Activated CD4-positive, alpha-beta memory T cell treated with anti-CD3 and anti-CD28 coated beads for 36 hours (primary cell): ENCODE measurements at places on chromosomes 1 and 21.

DNA sequence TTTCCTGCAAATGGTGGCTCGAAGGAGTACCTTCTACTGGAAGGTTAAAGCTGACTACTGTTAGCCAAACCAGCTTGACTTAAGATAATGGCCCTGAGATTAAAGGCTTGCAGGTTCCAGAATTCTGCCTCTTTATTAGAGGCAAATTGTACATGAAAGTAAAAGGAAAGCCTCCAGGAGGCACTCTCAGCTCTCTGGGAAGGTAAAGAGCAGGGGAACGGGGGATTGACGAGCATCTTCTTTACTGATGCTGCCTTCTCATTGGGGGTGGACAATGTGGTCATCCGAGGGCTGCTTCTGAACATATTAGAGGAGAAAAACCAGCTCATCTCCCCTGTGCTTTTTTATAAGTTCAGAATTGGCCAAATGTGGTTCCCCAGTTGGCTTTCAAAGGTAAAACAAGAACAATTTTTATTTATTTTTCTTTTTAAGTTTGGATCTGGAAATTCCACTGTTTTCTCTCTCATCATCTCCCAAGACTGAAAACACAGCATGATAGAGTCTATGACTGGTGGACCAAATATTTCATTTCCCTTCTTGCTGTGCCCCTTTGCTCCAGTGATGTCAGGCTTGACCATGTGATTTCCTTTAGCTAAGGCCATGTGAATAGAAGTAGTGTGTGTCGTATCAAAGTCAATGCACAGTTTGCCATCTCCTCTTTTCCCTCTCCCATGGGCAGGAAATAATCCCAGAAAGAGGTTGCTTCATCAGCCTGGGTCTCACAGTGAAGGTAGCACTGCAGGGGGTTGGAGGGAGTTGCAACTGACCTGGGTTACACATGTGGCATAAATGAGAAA lies 292.7 kb downstream of the PRDM2 start:
- no peak for DNase-seq

DNA sequence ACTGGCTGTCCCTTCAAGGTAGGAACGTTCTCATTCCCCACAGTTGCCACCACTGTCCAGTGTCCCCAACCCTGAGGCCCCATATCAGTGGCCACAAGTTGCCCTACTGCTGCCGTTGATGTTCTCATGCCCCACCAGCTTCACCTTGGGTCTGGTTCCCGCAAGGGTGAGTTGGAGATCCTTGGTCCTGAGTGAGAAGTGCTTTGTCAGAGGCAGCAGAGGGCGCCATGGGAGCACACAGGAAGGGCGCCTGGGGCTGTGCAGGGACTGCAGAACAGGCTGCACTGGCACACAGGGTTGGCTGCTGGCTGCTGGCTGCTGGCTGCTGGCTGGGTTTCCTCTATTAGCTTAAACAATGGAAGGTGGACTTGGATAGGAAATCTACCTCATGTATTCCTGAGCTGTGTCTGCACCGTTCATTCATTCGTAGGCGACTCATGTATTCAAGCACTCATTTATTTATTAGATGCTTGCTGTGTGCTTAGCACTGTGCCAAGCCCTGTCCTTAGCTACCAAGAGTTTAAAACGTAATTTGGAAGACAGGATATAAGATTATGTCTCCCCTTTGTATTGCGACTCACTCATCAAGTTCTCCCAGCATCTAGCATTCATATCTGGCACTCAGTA lies 2.1 kb upstream of the S100A9 start:
- DNase-seq = peak; percentile 61

DNA sequence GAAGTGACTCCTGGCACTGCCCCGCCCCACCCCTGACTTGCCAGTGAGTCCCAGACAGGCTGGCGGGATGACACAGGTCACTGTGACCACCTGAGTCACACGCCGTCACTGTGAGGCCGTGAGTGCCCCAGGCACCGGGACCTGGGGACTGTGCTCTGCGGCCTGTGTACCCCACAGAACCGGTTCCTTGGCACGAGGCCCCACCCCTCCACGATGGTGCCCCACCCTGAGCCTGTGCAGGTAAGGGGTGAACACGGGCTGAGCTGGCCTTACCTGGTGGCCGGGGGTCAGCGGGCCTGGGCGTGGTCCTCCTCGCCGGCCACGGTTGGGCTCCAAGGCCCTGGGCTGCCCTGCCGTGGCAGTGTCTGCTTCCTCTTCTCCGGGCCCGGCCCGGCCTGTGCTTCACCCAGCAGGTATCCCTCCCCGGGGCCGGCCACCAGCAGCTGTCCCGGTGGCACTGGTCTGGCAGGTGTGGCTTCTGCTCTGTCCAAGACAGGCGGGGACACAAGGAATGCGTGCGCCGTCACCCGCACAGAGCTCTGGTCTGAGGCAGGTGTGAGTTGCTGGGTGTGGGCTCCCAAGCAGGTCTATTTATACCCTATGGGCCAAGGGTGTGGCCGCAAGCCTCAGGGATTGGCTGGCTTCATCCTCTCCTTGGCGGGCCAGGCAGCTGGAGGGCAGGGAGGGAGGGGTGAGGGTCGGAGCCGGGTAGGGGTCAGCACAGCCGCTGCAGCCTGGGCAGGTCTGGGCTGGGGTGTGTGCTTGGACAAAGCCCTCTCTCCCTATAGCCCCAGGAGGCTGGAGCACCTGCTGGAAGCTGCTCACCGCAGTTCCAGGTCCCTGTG lies at the start of gene RNF223:
TSS of gene RNF223 (minus strand) at position 564 of the 845 bp plus-strand sequence. CDS start 1,740 bp downstream, outside the sequence.
- no peak for DNase-seq

DNA sequence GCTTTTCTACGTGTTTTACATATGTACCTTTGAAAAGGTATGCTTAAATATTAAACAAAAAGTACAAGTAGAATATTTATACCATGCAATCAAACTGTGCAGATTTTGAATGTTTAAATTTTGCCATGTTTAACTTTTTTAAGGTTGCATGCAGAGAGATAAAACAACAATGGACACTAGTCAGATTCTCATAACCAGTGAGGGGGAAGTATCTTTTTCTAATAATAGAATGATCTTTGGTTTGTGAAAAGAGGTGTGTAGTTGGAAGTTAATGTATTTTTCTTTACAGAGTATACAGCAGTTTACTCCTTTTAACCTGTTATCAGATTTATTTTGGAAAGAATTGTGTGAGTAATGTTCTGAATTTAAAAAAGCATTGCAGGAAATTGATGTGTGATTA lies 27.1 kb downstream of the POU2F1 start:
- DNase-seq = no peak

DNA sequence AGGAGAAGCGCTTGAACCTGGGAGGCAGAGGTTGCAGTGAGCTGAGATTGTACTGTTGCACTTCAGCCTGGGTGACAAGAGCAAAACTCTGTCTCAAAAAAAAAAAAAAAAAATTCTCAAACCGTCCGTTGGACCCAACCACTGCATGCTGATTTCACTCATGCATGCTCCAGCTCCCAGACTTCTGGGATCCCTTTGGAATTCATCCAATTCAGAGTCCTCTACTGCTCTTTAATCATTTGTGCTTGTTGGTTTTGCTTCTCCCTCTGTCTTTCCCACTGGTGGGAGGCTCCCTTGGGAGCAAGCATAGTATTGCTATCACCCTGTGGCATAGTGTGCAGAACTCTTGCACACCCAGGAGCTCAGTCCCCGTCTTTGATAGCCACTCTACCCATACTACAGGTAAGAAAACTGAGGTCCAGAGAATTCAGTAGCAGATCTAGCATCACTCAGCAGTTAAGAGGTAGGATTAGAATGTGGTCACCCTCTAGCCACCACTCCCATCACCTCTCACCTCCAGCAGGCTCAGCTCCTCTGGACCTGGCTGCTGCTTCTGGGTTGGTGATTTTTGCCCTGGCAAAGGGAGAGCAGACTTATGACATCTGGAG lies 3.1 kb upstream of the LMNA start:
- DNase-seq = no peak

- no peak for DNase-seq
These were observed 6.7 kb upstream of the PYHIN1 start for GRCh38 chr1:158924677-158925076.

GRCh38 chr1:46617833-46618232 lies 1.2 kb upstream of the MOB3C start:
- DNase-seq = no peak

GRCh38 chr1:12485231-12486058 lies 132.6 kb downstream of the DHRS3 start:
- DNase-seq = no peak

DNA sequence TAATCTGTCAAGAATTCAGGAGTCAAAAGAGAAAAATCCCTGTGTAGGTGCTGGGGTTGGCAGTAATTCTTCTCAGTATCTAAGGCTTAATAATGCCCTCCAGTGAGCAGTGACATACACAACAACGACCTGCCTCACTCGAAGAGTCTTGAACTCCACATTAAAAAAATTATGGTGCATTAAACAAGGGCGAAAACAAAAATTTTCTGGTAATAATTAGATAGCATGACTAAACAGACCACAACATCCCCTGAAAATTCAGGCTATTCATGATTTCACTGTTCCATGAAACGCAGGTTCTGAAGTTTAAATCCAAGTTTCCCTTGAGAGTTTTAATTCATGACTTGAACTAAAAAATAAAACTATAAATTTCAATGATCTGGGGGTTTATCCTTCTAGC lies 5.1 kb downstream of the SRSF4 start:
- DNase-seq = no peak

- DNase-seq = no peak
These were observed 1.3 kb upstream of the DOCK7 start for GRCh38 chr1:62689524-62689923.

DNA sequence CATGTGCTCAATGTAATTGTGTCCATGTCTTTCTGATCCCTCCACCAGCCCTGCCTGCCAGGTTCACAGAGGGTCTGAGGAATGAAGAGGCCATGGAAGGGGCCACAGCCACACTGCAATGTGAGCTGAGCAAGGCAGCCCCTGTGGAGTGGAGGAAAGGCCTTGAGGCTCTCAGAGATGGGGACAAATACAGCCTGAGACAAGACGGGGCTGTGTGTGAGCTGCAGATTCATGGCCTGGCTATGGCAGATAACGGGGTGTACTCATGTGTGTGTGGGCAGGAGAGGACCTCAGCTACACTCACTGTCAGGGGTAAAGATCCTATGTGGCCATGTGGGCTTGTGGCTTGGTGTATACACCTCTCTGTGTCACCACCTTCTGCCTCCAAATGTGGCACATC lies 91.4 kb downstream of the OBSCN start:
- DNase-seq = no peak

GRCh38 chr1:14003552-14003951 lies 303.6 kb downstream of the PRDM2 start:
- no peak for DNase-seq

- peak; percentile 69 for DNase-seq
These were observed 26.2 kb upstream of the SLAMF1 start for GRCh38 chr1:160672789-160673695.

- DNase-seq = no peak
These were observed 84.5 kb upstream of the GCLM start for GRCh38 chr1:93993731-93994130.

DNA sequence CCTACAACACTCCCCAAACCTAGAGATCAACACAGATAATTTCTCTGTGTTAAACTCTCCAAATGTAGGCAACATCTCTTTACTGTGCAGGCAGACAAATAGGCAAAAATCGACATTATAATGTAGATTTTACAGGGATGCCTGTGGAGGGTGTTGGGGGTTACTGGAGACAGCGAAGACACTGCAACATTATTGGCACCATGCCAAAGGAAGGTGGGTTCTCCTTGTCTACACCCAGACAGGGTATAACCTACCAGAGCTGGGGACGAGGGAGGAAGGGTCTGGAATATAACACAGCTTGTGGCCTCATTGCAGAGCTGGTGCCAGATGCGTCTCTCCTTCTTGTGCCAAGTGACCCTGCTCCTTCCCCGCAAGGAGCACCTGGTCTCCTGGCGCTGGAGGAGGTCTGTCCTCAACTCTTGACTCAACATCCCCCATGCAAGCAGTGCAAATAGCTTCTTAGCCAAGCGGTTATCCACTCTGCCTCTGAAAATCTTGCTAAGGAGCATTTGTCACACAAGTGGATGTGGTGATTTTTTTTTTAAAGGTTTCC lies 404.0 kb downstream of the PRDM2 start:
- no peak for DNase-seq

DNA sequence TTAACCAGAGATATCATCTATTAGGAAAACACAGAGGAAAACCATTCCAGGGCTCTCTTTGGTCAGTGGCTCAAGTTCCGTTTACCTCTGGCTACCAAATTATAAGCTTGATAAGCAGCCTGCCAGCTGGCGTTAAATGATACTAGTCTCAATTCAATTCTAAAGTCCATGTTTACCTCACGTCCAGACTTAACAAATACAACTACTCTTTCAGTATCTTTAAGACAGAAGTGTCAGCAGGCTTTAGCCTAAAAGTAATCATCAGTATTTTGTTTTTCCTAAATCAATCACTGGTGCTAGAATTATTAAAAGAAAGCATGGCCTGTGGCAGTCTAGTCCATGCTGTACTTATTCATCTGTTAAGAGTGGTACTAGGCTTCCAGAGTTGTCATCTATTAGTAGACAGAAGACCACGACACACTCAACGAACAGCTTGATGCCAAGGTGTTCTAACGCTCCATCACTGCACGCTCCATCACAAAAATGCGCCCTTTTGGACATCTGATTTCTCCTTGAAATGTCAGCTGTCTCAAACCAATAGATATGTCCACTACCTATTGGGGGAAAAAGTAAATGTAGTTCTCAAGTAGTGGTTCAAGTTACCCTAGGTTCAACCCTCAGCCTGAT lies 1.5 kb downstream of the IVNS1ABP start:
- DNase-seq = no peak

DNA sequence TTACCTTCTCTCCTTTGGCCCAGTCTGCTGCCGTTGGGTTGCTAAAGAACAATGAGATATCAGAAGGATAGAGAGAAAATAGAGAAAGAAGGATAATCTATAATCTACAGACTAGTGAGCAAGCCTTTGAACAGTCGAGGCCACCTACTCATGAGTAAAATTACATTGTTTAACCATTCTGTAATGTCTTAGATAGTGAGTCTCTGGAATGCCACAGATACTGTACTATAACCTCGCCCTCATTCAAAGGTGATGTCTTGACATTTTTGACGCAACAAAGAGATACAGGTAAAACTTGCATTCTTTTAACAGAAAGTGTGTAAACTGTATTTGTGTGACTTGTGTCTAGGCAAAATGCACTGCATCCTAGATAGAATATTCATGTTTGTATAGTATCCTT lies 77.9 kb downstream of the LAMC1 start:
- DNase-seq = no peak
